ENCODE measurements at places on chromosomes 7 and 10.

DNA sequence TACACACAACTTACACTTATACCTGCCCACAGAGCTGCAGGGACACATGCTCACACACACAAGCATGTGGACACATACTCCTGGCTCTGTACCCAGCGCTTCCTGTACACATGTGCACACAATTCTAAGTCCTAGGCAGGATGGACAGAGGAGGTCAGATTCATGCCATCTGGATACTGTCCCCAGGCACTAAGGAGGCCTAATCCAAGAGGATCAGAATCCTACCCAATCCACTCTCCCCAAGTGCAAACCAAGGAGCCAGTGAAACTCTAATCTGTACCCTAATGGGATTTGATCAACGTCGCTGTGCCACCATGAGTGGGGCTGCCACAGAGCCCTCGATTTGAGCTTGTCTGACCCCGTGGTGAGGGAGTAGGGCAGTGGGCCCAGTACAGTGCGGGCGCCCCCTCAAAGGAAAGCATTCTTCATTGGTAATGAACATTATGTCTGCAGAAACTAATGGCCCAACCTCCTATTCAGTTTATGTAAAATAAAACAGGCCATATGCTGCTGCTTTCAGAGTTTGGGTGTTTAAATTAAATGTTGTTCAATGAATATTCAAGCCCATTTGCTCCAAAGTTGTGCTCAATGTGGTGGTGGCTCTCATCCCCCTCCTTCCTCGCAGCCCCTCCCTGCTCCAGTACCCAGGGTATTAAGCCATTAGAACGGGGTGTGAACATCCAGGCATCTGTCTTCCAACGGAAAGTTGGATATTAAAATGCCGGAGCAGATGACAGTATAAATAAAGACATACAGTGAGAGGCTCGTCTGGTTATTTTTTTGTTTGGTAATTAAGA lies 26.4 kb downstream of the RPS24 start:
- DNase-seq = no peak

DNA sequence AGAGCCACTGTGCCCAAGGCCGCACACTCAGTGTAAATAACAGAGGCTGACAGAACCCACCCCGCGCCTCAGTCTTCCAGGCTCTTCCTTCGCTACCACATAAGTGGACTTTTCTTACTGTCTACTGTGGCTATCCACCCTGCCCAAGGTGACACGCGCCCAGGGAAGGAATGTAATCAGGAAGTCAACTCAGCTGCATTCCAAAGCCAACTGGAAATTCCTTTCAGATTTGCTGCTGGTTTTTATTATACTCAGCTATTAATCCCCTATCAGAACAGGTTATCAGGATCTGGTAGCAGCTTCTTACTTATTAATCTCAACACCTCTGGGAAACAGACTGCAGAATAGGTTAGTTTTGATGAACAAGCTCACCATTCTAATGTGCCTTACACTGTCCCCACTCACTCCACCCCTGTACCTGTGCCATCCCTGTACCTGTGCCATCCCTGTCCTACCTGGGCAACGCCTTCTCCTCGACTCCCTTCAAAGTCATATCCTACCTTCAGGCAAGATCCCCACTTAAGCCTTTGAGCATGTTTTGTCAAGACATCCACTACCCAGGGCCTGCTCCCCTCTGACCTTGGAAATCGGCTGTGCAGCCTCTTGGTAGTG lies 90.7 kb downstream of the NHLRC2 start:
- DNase-seq = no peak

DNA sequence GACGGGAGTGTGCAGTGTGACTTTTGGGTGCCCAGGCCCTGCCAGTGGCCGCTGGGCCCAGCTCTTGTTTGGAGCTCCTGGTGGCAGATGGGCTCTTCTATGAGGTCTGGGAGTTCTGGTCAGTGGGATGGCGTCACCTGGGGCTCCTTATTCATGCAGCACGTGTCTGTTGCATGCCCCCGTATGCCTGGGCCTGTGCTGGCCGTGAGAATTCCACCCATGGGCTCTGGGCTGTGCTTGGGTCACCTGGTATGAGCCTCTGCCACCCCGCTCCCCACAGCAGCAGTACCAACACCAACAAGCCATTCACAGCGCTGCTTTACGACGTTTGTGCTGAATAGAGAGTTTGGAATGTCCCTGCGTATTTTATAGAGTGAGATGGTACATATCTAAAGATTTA lies 27.1 kb downstream of the INPP5A start:
- no peak for DNase-seq

DNA sequence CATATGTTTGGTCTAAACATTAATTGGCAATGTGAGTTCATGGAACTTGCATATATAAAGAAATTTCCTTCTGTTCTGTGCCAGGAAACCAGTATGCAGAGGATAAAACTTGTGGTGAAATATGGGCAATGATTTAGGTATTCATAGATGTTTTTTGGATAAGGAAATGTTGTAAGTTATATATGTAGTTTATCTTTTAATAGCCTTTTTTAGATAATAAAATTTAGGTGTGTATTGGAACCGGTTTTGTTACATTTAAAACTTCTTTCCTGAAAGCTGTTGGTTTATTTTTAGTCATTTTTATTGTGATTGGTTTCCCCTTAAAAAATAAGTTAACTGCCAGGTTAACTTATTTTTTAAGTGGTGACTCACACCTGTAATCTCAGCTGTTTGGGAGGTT lies 22.1 kb downstream of the TAX1BP1 start:
- DNase-seq = no peak

GRCh38 chr7:7265081-7266075 lies 83.0 kb downstream of the C1GALT1 start:
- no peak for DNase-seq

DNA sequence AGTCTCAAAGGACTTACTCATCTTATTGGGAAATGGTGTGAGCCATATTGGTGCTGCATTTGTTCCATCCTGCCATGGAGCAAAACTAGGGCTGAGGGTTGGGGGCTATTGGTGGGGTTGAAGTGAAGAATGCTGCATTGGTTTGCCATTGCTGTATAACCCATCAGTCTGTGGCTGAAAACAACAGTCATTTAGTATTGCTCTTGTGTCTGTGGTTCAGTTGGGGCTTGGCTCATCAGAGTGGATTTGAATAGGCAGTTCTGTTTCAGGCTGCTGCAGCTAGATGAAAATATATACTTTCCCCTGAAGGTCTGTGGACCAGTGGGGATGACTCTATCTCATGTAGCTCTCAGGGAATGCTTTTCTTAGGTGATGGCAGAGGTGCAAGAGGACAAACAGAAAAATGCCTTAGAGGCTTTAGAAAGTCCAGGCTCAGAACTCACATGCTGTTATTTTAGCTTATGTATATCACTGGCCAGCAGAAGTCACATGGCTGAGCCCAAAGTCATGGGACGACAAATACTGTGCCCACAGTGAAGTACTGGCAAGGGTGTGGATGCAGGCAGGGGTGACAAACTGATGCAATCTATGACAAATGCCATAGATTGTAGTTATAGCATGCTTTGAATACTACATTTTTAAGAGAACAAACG lies 15.2 kb upstream of the EXOC6 start:
- DNase-seq = peak; percentile 10

DNA sequence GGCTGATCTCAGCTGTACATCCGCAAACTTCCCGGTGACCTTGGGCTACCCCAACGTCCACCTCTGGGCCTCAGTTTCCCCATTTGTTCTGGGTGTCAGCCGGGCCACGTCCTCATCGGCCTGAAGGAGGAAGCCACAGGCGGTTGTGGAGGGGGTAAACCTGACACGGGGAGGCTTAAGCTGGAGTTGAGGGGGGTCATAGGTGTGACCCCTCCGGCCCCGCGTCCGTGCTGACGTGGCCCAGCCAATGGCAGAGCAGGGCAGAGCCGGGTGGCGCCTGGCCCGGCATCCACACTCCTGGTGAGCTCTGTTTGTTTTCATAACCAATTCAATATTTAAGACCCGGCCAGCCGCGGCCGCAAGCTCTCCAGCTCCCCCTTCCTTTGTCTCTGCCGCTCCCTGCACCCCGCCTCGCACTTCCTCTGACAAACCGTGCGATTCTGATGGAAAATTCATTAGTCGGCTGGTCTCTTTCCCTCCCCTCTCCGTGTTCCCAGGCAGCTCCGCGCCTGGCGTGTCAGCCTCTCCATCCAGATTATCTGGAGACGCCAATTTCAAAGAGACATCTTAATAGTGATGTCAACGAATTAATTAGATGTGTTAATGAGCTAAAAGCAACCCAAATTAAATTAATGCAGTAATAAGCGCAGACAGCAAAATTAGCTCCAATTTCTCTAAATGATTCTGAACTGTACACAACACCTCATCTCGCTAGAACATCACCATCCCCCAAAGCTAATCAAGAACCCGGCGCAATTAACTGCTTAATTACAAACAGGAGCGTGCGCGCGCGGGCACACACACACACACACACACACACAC lies 55.4 kb downstream of the MICALL2 start:
- no peak for DNase-seq

- no peak for DNase-seq
These were observed 737.9 kb downstream of the INHBA start for GRCh38 chr7:40965016-40965415.

Measured in inflammatory macrophage treated with lipopolysaccharide for 1 hour (primary cell).